ENCODE measurements at places on chromosomes 13 and 19.

- DNase-seq: no peak
- no peaks in the 10 kb centered on the region for H3K27me3 ChIP-seq
- no peaks in the 10 kb centered on the region for H3K36me3 ChIP-seq
- no peak overlapping the region for H3K4me3 ChIP-seq
- peak overlapping the region; percentile 96 for H3K27ac ChIP-seq
- H3K4me1 ChIP-seq: peaks cover 96% of the 10 kb centered on the region
These were observed 14.5 kb downstream of the ACTN4 start for GRCh38 chr19:38661996-38662395.

DNA sequence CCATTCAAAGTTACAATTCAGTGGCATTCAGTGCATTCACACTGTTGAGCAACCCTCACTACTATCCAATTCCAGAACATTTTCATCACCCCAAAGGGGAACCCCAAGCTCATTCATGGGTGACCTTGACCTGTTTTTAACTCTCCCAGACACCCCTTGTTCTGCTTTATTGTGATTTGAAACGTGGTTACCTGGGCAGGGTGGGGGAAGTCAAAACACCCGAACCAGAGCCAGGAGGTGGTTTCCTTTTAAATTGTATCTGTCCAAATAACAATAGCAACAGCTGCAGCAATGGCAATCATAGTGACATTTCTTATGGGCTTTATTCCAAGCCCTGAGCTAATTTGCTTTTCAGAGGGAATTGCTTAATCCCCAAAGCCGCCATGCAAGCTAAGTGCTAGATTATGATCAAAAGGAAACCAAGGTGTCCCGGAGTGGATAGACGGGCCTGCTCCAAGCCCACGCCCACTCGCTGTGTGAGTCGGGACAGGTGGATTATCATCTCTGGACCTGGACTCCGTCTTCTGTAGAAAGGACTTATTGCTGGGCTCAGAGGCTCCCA is 6.1 kb downstream of the PTGIR start:
- H3K27ac ChIP-seq: peak overlapping the region; percentile 44
- DNase-seq: no peak
- H3K36me3 ChIP-seq: no peaks in the 10 kb centered on the region

DNA sequence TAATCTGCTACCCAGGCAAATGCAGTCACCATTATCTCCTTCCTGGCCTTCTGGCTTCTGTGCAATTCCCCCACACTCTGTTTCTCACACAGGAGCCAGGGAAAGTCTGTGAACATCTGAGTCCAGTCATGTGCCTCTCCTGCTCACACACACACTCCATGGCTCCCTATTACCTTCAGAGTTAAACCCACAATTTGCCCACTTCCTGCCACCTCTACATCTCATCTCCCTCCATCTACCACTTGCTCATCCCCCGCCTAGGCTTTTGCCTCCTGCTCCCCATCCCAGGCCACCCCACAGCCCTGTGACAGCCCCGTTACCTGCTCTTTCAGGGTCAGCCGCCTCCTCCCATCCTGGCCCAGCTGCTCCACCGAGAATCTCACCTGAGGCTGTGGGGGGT is 13.5 kb downstream of the IL12RB1 start:
- H3K36me3 ChIP-seq: no peaks in the 10 kb centered on the region
- no peak overlapping the region for H3K4me3 ChIP-seq
- no peak for DNase-seq
- no peaks in the 10 kb centered on the region for H3K27me3 ChIP-seq
- no peaks in the 10 kb centered on the region for H3K4me1 ChIP-seq
- H3K27ac ChIP-seq: no peak overlapping the region

DNA sequence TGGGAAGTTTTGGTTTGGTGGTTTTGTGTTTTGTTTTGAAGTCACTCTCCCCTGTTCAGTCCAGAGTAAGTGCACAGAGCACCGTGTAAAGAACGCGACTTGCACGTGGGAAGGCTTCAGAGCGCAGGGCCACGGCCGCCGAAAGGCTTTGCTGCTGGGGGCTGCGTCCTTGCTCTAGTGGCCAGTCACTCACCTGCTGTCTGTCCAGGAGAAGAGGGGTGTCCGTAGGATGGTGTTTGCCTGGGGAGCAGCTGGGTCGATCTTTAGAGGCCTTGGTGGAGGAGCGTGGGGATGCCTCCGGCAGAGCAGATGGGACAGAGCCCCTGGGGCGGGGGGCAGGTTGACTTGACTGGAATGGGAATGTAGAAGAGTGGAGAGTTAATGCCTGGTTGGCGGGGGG is 116.6 kb upstream of the MCF2L start:
- DNase-seq: no peak
- H3K36me3 ChIP-seq: peaks cover 6% of the 10 kb centered on the region
- H3K4me3 ChIP-seq: no peak overlapping the region
- no peak overlapping the region for H3K27ac ChIP-seq
- H3K27me3 ChIP-seq: no peaks in the 10 kb centered on the region

DNA sequence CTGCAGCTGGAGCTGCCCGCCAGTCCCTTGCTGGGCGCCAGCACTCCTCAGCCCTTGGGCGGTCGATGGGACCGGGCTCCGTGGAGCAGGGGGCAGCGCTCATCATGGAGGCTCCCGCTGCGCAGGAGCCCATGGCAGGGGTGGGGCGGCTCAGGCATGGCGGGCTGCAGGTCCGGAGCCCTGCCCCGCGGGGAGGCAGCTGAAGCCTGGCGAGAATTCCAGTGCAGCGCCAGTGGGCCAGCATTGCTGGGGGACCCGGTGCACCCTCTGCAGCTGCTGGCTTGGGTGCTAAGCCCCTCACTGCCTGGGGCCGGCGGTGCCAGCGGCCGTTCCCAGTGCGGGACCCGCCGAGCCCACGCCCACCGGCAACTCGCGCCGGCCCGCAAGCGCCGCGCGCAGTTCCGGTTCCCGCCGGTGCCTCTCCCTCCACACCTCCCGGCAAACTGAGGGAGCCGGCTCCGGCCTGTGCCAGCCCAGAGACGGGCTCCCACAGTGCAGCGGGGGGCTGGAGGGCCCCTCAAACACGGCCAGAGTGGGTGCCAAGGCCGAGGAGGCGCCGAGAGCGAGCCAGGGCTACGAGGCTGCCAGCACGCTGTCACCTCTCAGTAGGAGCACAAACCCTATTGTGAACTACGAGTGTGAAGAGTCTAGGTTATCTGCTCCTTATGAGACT is 687.1 kb downstream of the PCDH17 start:
- no peak overlapping the region for H3K4me3 ChIP-seq
- no peak for DNase-seq
- H3K27me3 ChIP-seq: no peaks in the 10 kb centered on the region
- H3K36me3 ChIP-seq: no peaks in the 10 kb centered on the region

DNA sequence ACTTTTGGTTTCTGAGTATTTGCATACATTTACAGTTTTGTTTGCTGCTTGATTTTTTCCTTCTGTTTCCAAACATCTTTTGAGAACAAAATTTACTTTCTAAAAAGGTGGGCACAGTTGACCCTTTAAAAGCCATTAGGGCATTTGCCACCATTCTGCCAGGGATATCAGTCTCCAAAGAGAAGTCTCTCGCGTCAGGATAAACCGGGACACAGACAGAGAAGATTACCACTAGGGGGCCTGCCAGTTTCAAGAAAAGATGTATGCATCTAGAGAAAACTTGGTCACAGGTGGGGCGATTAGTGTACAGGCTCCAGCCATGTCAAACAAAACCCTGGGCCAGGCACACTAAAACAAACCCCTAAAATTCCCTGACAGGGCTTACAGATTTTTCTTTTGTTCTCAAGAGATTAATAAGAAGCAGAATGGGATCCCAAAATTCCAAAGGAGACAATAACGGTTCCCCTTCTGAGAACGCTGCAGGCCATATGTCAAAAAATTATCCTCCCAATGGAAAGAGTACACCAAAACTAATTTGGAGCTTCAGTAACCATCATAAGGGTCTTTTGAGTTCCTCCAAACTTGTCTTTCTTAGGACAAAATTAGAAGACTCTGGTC is 10.7 kb upstream of the PABPC3 start:
- no peak overlapping the region for H3K27ac ChIP-seq
- no peak overlapping the region for H3K4me3 ChIP-seq
- no peaks in the 10 kb centered on the region for H3K27me3 ChIP-seq
- H3K36me3 ChIP-seq: no peaks in the 10 kb centered on the region
- no peak for DNase-seq

DNA sequence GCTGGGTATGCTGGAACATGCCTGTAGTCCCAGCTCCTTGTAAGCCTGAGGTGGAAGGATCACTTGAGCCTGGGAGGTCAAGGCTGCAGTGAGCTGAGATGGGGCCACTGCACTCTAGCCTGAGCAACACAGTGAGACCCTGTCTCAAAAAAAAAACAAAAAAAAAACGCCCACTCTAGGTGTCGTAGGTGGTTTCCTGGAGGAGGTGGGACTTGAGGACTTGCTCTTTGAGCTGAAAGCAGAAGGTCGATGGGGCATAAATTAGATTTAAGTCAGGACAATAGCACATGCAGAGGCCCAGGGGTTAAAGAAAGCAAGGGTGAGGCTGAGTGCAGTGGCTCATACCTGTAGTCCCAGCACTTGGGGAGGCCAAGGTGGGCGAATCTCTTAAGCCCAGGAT is 12.9 kb upstream of the ILF3 start:
- H3K36me3 ChIP-seq: peaks cover 12% of the 10 kb centered on the region
- no peak overlapping the region for H3K4me3 ChIP-seq
- H3K27me3 ChIP-seq: no peaks in the 10 kb centered on the region
- H3K27ac ChIP-seq: no peak overlapping the region

DNA sequence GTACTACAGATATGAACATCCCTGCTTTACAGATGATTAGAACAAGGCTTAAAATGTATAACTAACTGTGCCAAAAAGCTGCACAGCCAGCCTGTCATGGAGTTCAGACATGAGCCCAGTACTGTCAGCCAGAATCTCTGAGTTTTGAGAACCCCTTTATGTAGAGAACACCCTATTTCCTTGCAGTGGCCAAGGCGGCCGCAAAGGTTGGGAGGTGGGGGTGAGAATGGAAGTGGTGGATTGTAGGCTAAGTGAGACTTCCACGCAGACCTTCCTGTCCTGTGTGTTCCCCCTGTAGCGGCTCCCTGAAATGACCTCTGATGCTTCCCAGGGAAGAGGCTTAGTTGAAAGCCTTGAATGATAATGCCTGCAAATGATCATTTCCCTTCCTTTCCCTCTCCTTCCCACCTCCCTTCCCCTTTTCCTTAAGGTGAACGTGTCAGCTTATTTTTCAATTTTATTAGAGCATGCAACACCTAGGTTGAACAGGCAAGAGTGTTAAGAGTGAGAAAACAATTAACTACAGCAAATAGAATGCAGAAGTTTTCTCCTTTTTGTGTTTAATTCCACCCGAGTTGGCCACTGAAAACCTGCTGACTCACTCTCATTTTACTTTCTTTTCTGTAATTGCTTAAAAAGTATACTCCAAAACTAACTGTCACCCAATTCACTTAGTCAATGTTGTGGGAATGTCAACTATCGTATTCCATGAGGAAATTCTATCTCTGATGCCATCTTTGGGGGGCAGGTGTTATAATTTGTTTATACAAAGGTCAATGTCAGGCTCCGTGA is 167.0 kb upstream of the EDNRB start:
- H3K36me3 ChIP-seq: no peaks in the 10 kb centered on the region
- H3K27me3 ChIP-seq: no peaks in the 10 kb centered on the region
- no peaks in the 10 kb centered on the region for H3K4me1 ChIP-seq
- no peak overlapping the region for H3K27ac ChIP-seq
- no peak for DNase-seq

DNA sequence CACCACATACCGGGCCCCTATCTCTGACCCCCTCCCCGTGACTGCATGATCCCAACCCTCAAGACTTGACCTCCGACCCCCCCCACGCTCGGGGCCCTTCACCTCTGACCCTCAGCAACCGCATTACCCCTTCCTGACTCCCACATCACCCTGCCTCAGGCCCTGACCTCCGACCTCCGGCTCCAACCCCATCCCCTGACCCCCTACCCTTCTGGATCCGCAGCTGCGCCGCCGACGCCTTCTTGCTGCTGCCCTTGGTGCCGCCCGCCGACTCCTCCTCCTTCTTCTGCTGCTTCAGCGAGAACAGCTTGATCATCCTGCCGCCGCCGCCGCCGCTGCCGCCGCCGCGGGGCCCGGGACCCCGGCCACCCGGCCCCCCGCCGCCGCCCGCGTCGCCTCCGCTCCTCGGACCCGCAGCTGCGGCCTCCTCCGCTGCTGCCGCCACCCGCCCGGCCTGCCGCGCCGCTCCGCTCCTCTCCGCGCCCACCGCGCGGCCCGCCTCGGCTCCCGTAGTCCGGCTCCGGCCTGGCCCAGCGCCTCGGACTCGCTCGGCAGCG is at the start of gene UBE2M:
Gene UBE2M (minus strand): TSS at position 546 of the 557 bp plus-strand sequence. CDS start 230 bp downstream, at position 316.
- H3K27me3 ChIP-seq: no peaks in the 10 kb centered on the region
- peaks cover 72% of the 10 kb centered on the region for H3K4me1 ChIP-seq
- peak within 1 kb of the TSS; percentile 86 for H3K4me3 ChIP-seq

GRCh38 chr19:35350591-35350990 is 2.9 kb downstream of the FFAR1 start:
- no peak overlapping the region for H3K4me3 ChIP-seq
- H3K27me3 ChIP-seq: no peaks in the 10 kb centered on the region
- H3K4me1 ChIP-seq: no peaks in the 10 kb centered on the region
- H3K36me3 ChIP-seq: no peaks in the 10 kb centered on the region

- peaks cover 51% of the 10 kb centered on the region for H3K36me3 ChIP-seq
- no peak overlapping the region for H3K27ac ChIP-seq
- peak overlapping the region; percentile 92 for H3K4me3 ChIP-seq
These were observed 1.3 kb downstream of the ZNF134 start for GRCh38 chr19:57615346-57615745.

DNA sequence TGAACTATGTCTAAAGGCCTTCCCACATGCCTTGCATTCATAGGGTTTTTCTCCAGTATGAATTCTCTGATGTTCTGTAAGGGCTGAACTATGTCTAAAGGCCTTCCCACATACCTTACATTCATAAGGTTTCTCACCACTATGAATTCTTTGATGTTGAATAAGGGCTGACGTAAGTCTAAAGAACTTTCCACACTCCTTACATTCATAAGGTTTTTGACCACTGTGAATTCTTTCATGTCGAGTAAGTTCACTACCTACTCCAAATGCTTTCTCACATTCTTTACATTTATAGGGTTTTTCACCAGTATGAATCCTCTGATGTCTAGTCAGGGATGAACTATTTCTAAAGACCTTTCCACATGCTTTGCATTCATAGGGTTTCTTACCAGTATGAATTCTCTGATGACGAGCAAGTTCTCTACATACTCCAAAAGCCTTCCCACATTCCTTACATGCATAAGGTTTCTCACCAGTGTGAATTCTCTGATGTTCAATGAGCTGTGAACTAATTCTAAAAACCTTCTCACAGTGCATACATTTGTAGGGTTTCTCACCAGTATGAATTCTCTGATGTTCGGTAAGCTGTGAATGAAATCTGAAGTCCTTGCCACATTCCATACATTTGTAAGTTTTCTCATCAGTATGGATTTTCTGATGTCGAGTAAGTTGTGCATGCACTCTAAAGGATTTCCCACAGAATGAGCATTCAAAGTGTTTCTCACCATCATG is 19.1 kb upstream of the ZNF260 start:
- H3K36me3 ChIP-seq: peaks cover 80% of the 10 kb centered on the region
- H3K4me3 ChIP-seq: no peak overlapping the region
- no peak overlapping the region for H3K27ac ChIP-seq
- H3K4me1 ChIP-seq: no peaks in the 10 kb centered on the region

GRCh38 chr13:110320645-110321044 is 13.6 kb downstream of the COL4A2 start:
- peaks cover 99% of the 10 kb centered on the region for H3K4me1 ChIP-seq
- peaks cover 4% of the 10 kb centered on the region for H3K36me3 ChIP-seq
- H3K27ac ChIP-seq: peak overlapping the region; percentile 93
- no peak overlapping the region for H3K4me3 ChIP-seq
- H3K27me3 ChIP-seq: no peaks in the 10 kb centered on the region

GRCh38 chr13:89704040-89704439 is 1643.4 kb upstream of the MIR17HG start:
- DNase-seq: no peak
- no peak overlapping the region for H3K4me3 ChIP-seq
- no peaks in the 10 kb centered on the region for H3K36me3 ChIP-seq
- no peaks in the 10 kb centered on the region for H3K4me1 ChIP-seq
- H3K27ac ChIP-seq: no peak overlapping the region
- no peaks in the 10 kb centered on the region for H3K27me3 ChIP-seq

Measured in sigmoid colon (tissue), 7 donors.